Activated naive CD8-positive, alpha-beta T cell treated with anti-CD3 and anti-CD28 coated beads, Interleukin-2, amount 50 U/mL, for 16 hours (primary cell): ENCODE measurements at places on chromosomes 5 and 9.

DNA sequence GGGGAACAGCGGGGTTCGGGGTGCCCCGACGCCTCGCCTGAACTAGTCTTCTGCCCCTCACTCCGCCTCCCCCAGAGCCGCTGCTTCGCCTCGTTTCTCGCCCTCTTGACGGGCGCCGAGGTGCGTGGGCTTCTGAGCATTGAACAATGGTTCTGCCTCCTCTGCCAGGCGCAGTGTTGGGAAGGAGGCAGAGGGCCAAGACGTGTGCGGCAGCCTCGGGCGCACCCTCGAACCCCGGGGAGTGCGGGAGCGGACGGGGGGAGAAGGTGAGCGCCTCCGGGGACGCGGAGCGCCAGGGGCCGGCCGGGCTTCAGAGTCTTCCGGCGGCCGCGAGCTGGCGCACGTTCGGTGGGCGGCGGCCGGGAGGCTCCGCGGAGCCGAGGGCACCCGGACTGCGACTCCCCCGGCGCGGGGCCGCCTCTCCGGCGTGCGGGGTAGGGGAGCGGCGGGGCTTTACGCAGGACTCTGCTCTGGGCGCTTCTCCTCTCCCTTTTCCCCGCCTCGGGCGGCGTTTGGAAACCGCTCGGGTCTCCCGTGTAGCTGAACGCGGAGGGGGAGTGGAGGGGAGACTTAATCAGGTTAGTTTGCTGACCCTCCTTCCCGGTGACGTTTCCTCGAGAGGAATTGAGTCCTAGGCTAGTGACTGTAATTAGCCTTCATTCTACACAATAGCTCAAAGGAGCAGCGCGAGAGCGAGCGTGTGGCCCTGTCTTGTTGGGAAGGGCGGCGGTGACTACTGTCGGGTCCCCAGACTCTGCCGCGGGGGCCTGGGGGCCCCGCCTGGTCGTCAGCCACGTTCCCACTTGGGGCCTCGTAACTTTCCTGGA is 1.1 kb downstream of the VLDLR start:
- no peak for DNase-seq

- no peak for DNase-seq
These were observed 4.8 kb downstream of the ROPN1L start for GRCh38 chr5:10446490-10446889.

- no peak for DNase-seq
These were observed 23.1 kb downstream of the RNF180 start for GRCh38 chr5:64188776-64189175.

DNA sequence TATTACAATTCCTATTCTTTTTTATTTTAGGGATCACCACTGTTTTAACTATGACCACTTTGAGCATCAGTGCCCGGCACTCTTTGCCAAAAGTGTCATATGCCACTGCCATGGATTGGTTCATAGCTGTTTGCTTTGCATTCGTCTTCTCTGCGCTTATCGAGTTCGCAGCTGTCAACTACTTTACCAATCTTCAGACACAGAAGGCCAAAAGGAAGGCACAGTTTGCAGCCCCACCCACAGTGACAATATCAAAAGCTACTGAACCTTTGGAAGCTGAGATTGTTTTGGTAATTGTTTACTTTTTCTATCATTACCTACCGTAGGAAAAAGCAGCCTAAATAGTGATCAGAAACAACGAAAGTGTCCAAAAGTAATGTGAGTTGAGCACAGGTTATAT is 6.4 kb downstream of the GABRA6 start:
- no peak for DNase-seq
